ENCODE measurements at places on chromosomes 7 and 10. TPM values are rescaled to one million over a fixed set of nuclear protein-coding genes. Genes with fewer than 3 reads are reported as not detected.
A peak's percentile ranks its signal among the peaks of the same experiment; 100 is the strongest.

The MUC12 gene
- 8.6 TPM for total RNA-seq

The AMZ1 gene
- not detected for total RNA-seq

DNA sequence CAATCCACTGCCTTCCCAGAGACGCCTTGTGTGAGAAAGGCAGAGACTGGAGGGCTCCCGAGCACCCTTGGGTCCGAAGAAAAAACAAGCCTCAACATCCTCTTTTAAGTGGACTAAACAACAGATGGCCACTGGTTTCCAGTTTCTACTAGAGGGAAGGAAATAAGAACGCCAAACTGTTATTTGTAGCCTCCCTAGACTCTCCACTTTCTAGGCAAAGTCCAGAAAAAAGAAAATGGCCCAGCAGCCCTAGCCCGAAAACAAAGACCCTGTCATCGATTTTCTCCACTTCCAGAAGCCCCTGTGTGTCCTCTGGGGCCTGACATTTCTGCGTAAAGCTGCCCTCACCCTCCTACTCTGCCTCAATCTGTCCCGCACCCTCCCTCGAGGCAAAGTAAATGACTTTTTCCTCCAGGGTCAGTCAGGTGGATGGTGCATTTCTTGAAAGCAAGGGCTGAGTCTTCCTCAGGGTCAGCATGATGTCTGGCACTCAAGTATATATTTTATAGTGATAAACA is 6.0 kb downstream of the RGS10 start:
- peak; percentile 15 for DNase-seq

The ITPRID1 gene
- total RNA-seq: not detected

The TMEM196 gene
- total RNA-seq: 0.14 TPM

DNA sequence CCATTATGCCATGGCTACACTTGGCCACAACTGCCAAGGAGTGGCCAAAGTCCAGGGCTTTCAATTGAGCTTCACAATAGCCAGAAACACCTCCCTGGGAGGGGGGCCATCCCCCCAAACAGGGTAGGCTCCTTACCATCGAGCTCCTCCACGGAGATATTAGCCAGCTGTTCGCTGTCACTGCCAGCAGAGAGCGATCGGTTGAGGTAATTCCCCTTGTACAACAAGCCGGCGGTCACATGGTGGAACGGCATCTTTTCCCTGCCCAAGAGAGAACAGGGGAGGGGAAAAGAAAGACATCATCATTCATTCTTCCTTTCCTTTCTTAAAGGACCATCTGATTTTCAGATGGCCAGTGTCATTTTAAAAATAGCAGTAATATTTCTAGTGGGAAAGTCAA is 133.6 kb downstream of the CALN1 start:
- no peak for DNase-seq

The GBX1 gene
- not detected for total RNA-seq

- no peak for DNase-seq
Measured at GRCh38 chr7:30566596-30566995, 28.1 kb upstream of the GARS1 start.

DNA sequence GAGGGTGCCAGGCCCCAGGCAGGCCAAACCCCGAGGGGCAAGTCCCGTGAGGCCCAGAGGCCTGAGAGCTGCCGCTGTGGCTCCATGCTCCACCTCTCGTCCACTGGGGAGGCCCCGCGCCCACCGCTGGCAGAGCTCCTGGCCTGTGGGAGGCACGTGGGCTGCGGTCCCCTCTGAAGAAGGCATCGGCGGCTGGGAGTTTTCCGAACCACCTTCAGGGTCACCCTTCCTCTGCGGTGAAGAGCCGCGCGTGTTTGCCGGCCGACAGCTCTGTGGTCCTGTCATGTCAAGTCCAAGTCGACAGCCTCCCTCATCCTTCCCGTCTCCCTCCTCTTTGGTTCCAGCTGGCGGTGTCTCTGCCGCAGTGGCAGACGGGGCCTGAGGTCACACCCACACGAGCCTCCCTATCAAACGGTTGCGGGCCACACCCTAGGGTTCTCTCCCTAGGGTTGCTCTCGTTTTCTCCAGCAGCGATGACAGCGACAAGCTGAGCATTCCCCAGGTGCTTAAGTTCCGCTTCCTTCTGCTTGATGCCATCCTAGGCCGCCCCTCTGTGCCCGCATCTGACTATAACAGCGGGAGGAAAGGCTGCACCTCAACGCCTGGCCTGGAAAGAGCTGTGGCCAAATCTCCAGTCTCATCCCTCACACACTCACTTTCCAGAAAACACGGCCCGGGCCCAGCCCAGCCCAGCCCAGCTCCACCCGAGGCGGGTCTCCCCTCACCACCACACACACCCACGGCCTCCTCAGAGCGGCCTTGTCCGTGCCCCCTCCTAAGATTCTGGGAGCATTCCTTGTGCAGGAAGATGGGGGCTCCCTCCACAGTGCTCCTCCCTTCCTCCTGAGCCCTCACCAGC is 185.0 kb downstream of the ELFN1 start:
- DNase-seq: peak; percentile 48

The GIMAP5 gene
- 30.7 TPM for total RNA-seq

DNA sequence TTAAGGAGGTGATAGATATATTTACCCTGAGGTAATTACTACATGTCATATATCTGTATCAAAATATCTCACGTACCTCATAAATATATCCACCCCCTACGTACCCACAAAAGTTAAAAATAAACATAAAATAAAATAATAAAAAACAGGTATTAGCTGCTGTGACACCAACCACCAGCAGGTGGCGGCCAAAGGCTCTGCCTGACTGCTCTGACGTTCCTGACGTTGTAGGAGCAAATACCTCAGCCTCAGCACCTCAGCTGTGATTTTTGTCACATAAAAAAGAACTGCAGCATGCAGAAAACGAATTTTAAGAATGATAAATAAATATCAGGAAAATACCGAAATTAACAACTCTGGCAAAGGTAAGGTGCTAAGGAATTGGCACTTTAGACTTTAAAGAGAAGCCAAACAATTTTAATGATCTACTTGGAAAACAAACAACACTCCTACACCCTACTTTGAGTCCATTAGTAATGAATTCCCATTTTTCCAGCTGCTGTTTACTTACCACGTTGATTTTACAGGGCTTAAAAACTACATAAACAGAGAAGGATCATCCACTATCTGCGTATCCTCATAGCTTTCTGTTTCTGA is 125.4 kb upstream of the TARP start:
- DNase-seq: no peak

DNA sequence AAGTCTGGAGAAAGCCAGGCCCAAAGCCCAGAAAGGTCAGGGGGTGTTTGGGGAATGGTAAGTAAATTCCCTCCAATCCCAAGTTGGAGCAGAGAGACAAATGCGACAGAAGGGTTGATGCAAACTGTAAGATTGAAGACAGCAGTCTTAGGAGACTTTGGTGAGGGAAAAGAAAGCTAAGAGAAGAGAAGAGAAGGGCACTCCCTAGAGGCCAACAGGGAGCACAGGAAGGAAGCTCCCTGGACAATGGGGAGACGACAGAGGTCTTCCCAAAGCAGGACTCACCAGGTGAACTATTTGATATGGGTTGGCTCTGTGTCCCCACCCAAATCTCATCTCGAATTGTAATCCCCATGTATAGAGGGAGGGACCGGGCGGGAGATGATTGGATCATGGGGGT is 151.5 kb downstream of the KIF20B start:
- DNase-seq: no peak

DNA sequence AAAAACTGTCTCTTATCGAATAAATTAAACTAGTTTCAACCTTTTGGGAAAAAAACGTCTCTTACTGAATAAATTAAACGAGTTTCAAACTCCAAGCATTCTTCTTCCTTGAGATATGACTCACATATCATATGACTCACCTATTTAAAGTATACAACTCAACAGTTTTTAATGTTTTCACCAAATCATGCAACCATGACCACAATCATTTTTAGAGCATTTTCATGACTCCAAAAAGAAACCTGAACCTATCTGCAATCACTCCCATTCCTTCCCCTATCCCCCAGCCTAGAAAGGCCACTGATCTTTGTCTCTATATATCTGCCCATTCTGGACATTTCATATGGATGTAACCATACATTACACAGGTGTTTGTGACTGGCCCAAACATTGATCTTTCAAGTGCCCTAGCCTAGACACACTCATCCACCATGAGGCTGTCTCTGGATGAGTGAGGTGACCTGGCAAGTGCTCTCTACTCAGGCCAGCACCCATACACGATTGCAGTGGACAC is 115.3 kb downstream of the PIP4K2A start:
- no peak for DNase-seq

DNA sequence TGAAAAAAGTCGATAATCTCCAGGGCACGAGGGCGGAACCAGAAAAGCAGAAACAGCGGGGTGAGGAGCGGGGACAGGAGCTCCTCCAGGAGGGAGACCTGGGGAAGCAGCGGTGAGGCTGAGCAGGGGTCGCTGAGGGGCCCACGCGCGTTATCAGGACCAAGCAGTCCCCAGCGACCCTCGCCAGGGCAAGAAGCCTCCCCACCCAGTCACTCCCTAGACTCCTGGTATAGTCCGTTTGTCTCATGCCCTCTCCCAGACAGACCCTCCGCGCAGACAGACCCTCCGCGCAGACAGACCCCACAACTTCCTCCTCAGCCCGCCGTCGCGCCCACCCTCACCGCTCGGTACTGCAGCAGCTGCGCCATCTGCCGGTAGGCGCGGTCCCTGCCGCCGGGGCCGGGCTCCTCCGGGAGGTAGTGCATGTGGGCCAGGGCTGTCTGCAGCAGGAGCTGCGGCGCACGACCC is 6.3 kb downstream of the ATG9B start:
- DNase-seq: peak; percentile 78

DNA sequence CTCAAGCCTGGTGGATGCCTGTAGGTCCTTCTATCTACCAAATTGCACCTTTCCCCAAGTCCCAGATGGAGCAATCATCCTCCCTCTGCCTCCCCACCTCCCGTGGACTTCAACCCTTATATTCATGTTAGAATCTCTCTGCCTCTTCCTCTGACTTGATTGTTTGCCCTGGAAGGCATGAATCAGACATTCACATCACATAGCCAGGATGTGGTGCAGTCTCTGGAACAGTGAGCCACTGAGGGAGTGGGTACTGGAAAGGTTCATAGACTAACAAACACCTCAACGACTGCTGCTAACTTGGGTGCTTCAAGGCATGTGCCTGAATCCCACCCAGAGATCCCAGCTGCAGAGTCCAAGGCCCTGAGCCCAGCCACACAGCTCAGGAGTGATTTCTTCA is 494.0 kb downstream of the TNS3 start:
- DNase-seq: no peak

The SAMD9 gene
- total RNA-seq: 5.8 TPM

The GRM3 gene
- total RNA-seq: 1.4 TPM

DNA sequence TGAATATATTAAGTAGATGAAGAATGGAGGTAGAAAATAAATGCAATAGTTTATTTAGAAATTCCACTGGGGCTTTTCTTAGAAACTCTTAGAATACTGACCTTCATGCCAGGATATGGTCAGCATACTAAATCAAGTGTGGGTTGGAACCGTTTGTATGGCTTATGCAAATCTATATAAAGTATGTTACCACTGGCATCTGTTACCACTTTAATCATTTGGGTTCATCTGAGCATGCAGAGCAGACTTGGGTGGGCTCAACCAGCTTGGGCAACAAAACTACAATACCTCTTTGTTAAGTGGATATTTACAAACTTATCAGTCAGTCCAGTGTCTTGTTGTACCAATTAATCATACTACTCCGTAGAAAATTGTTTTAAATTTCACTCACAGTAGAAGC is 125.8 kb downstream of the CRPPA start:
- no peak for DNase-seq

DNA sequence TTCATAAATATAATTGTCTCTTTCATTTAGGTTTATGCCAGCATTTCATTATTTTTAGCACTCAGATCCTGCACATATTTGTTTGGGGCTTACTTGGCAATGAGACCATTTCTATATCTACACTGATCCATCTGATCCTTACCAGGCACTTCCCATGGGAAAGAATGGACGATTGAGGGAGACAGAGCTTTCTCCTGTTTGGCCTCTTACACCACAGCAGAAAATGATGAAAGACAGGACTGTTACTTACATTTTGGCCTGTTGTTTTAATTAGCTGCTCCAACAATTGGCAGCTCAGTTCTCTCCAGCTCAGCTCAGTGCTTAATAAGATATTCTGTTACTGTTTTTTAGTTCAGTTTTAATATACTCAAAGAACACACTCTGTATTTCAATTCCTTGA is 77.6 kb upstream of the RSU1 start:
- DNase-seq: no peak
